Islet precursor cell (in vitro differentiated cells): ENCODE measurements at places on chromosomes 16 and 17.

- DNase-seq, result no peak
These were observed 27.5 kb downstream of the EPN2 start for GRCh38 chr17:19264681-19265080.

DNA sequence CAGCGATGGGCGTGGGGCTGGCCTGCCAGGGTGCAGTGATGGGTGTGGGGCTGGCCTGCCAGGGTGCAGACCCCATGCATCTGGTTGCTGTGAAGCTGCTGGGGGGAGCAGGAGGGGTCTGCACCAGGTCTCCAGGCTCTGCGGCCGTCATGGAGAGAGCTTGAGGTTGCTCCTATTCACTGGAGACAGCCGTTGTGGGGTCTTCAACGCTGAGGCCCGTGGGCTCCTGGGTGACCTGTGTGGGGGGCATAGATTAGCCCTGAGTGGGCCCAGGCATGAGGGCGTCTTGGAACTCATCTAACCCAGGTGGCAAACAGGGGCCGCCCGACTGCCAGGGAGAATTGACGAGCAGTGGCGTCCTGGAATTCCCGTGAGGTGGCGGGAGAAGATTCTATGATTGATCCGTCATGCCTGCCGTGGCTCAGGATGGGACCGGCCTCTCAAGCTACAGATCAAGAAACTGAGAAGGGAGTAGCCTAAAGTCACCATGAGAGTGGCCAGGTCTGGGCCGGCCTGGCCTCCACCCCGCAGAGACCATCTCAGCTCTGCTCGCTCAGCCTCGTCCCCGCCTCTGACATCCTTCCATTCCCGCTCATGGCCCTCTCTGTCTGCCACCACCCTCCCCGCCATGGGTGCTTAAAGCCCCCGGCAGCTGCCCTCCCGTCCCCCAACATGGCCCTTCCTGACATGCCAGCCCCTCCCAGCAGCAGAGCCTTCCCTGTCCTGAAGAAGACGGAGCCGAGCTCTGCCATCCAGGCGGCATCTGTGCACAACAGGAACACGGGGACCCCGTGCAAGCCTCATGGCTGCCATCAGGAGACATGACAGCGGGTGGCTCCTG is 50.7 kb upstream of the ACSF3 start:
- no peak for DNase-seq

DNA sequence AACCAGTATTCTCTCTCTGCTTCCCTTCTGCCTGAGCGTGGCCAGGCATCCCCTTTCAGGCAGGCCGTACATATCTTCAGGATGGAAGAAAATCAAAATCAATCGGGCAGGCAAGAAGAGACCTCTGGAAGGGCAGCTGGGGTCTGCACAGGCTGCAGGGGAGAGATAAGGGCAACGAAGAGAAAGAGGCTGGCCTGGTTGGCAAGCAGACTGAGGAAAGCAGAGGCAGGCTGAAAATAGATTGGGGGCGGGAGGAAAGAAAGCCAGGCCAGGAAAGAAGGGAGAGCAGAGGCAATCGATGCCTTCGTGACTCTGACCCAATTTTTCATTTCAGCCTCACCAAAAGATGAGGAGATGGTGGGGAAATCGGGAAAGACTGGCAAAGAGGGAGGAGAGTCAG is 18.1 kb downstream of the PIPOX start:
- peak; percentile 55 for DNase-seq

- DNase-seq, result peak; percentile 45
These were observed 88.2 kb downstream of the SPECC1 start for GRCh38 chr17:20097330-20097729.

DNA sequence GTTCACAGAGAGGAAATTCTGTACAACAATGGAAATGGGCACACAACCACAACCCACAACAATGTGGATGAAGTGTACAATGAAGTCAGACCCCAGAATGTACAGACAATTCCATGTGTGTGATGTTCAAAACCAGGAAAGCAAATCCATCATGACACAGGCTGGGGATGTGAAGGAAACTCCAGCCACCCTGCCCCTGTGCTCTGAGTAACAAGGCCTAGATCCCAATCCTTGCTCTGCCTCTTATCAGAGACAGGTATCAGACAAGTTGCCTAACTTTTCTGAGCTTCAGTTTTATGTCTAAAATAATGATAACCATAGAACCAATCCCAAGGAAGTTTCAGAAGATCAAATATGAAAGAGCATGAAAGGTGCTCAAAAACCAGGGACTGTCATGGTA is 1.8 kb upstream of the C16orf95 start:
- no peak for DNase-seq

DNA sequence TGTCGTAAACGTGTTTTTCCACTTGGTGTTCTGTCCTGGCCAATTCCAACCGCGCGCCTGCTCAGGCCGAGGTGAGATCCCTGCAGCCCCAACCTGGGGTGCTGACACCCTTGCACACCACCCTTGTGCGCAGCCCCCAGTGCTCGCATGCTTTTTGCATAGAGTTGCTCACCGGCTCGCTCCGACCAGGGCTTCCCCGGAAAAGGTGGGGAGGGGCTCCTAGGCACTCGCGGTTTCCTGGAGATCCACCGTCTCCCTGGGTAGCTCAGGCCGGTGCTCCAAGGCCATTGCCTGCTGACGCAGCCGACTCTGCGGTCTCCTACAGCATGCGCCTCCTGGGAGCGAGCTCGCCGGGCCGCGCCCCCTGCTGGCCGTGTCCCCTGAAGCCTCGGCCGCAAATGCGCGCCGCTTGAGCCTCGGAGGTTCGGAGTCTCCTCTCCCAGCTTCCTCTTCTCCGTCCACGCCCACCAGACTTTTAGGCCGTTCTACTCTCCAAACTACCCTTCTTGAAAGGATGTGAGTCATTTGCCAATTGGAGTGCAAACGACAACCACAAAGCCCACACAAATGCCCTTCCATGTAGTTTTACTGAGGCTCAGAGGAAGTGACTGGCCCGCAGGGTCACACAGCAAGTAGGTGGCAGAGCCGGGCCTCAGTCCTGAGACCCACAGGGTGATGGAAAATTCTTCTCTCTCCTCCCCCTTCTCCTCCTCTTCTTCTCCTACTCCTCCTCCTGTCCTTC is 7.2 kb upstream of the PDP2 start:
- peak; percentile 99 for DNase-seq

GRCh38 chr17:73365301-73365874 is 53.6 kb upstream of the CDC42EP4 start:
- DNase-seq, result no peak

- no peak for DNase-seq
These were observed 10.5 kb downstream of the SLC5A10 start for GRCh38 chr17:18962494-18962815.

- DNase-seq, result no peak
These were observed 17.9 kb upstream of the ZNF19 start for GRCh38 chr16:71507061-71507460.

DNA sequence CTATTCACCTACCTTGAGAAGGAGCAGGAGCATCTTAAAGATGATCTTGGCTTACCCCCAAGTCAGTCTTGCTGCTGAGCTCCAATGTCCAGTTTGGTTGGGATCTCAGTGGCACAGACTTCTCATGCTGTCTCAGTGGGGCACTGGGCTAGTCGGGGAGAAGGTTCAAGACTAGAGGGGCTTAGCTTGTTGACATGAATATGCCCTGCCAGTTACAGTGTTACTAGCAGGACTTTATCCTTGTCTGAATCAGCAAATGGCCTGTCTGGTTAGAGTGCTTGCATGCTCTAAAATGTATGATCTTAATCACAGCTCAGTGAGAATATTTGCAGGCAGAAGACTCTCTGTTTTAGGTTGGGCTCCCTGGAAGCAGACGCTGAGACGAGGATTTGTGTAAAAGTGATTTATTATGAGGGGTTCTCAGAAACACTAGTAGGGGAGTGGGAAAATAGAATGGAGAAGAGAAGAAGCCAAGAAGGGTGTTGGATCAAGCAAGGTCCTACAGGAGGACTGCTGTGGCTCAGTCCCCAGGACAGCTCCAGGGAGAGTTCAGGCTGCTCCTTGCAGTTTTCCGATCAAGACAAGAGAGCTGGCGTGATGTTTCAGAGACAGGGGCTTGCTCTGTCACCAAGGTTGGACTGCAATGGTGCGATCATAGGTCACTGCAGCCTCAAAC is 150.4 kb upstream of the HS3ST2 start:
- DNase-seq, result peak; percentile 47

DNA sequence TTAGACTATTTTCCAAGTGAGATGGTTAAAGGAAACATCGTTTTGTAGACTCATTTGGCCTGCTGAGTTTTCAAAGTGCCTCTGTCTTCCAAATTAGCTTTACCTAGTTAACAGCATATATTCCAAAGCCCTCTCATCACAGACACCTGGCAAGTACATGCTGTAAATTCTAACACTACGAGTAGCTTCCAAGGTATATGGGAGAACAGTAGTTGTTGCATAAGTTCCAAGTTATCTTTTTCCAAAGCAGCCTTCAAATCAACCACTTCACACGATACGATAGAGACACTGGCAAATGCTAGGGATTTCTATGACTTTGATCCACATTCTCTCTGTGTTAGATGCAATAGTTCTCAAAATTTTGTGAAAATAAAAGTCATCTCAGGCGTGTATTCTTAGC is 299.3 kb downstream of the CNTNAP4 start:
- no peak for DNase-seq

- no peak for DNase-seq
These were observed 3.8 kb downstream of the SLC46A1 start for GRCh38 chr17:28402224-28402630.

- peak; percentile 45 for DNase-seq
These were observed 146.1 kb downstream of the GAS7 start for GRCh38 chr17:10052106-10052813.

GRCh38 chr16:54128629-54129234 is 157.9 kb downstream of the IRX3 start:
- no peak for DNase-seq

- no peak for DNase-seq
These were observed 7.6 kb upstream of the IRX5 start for GRCh38 chr16:54923055-54923473.

DNA sequence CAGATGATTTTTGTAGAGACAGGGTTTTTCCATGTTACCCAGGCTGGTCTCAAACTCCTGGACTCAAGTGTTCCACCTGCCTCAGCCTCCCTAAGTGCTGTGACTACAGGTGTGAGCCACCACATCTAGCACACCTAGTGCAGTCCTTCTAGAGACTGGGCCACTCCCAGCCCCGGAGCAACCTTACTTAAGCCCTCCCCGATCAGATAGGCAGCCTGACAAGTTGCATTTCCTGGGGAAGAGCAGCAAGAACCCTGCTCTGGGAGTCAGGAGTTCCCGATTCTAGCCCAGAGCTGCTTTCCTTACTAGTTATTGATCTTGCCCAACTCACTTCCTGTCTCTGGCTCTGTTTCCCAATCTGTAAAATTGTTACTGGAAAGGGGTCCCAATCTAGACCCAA is 7.0 kb upstream of the NAGLU start:
- peak; percentile 56 for DNase-seq

DNA sequence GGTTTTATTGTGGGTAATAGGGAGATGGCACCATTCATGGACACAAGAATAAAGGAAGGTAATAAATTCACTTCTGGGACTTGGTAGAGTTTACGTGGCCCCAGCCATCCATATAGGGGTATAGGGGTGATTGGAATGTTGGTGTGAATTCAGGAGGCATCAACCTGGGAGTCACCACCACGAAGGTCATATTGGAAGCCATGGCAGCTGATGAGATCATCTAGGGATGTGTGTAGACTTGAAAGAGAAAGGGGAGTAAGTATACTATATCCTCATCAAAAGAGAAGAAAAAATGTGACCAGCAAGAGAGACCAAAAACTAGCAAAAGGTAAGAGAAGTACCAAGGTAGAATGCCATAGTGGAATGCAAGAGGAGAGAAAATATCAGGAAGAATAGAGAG is 26.6 kb upstream of the GINS3 start:
- no peak for DNase-seq

- peak; percentile 47 for DNase-seq
These were observed 353.0 kb upstream of the EEF2KMT start for GRCh38 chr16:5450409-5451104.

GRCh38 chr16:30660424-30661261 is 2.4 kb downstream of the FBRS start:
- no peak for DNase-seq

GRCh38 chr17:7859028-7859427 is 1.2 kb downstream of the CYB5D1 start:
- DNase-seq, result no peak

GRCh38 chr17:27701963-27702362 is 71.0 kb downstream of the LGALS9 start:
- no peak for DNase-seq

DNA sequence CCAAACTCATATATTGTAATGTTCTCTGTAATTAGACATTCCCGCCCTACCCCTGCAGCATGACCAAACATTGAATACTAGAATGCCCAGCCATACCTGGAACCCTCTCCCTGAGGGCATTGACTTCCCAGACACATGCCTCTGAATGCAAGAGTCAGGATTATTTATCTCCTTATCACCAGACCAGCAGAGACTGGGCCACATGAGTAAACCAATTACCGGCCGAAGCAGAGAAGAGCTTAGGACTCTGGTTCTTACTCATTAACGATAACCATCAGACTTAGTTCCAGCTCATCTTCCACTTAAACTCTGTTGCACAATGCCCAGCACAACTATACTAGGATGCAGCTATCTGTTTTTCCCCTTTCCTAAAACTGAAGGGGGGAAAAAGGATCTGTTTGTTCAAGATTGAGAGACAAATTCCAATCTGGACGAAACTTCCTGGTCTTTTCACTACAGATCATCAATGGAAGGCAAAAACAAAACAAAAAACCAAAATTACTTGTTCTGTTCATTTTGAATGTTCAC is 88.2 kb upstream of the CORO6 start:
- peak; percentile 99 for DNase-seq

- no peak for DNase-seq
These were observed 123.3 kb downstream of the CCT6B start for GRCh38 chr17:34837876-34838478.

DNA sequence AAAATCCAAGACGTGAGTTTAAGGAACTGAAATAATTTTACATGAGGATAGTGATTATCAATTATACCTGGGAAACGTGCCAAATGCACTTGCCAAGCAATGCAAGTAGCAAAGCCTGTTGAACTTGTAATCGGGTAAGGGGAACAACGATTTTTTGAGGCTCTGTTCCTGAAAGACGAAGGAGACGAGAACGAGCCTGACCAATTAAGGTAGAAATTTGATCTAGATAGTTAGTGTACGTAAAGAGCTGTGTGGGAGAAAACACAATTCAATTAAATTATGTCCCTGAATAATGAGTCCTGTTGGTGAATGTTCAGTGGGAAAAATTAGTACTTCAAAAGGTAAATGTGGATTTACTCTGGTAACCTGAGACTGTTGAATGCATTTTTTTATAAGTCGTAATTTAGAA is 17.7 kb upstream of the KCTD5 start:
- DNase-seq, result no peak

- no peak for DNase-seq
These were observed 23.6 kb upstream of the YWHAE start for GRCh38 chr17:1423456-1424135.

- peak; percentile 56 for DNase-seq
These were observed 47.2 kb downstream of the PITPNM3 start for GRCh38 chr17:6509031-6509771.

DNA sequence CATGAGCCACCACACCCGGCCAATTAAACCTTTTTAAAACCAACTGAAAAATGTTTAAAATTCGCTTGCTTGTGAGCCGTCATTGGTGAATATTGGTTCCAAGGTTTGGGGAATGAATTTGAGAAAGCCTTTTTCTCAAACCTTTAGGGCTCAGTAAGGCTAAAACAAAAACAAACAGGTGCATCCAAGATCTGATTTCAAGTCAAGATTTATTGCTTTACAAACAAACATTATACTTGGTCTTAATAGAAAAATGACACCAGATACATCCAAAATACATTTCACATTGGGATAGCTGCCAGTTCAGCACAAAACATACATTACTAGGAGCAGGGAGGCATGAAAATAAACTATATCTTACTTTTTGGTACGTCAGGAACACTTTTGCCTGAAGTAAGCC is 5.4 kb downstream of the C17orf58 start:
- DNase-seq, result no peak
